ENCODE measurements at places on chromosomes 5 and 9.

DNA sequence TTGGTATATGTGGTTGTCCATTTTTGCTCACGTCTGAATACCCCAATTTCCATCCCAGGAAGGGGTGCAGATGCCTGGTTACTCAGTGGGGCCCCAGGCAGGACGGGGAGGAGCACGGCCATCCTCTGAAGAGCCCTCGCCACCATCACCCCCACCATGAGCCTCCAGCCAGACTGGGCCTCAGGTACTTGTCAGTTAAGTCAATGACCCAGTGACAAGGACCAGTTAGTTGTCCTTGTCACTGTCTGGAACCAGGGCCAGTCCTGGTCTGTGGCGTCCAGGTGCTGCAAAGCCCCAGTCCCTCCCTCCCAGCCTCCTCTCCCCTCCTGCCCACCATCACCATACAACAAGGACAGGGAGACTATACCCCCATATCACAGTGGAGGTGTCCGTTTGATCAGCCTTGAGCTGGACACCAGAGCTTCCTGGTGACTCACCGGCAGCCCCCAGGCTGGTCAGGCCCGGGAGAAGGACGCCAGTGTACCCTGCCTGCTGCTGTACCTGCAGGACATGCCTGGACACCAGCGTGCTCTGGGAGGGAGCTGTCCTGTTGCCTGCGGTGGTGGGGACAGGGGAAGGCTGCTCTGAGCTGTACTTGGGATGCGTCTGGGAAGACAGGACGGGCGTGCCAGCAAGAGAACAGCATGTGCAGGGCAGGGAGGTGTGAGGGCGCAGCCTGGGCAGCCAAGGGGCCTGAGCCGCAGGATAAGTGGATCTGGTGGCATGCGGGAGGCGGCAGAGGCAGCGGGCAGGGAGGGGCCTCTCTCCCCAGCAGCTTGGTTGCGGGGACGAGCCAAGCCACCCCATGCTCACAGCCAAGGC, 32.6 kb upstream of the TTLL11 start:
- no peak for DNase-seq

DNA sequence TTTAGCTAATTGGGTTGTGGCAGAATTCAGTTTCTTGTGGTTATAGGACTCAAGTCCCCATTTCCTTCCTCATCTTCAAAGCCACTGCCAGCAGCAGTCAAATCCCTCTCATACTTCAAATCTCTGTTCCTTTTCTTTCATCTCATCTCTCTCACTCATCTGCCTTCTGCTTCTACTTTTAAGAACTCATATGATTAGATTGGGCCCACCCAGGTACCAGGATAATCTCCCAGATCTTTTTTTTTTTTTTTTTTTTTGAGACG, 8.0 kb upstream of the REEP5 start:
- peak; percentile 79 for DNase-seq

DNA sequence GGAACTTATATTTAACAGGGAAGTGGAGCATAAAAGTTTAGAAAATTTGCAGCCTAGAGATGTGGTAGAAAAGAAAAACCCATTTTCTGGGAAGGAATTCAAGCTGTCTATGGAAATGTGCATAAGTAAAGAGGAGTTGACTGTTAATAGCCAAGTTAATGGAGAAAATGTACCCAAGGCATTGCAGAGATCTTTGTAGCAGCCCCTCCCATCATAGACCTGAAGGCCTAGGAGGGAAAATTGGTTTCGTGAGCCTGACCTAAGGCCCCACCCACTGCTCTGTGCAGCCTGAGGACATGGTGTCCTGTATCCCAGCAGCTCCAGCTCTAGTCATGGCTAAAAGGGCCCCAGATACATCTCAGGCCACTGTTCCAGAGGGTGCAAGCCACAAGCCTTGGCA, 772.4 kb upstream of the RIOK2 start:
- DNase-seq: no peak

DNA sequence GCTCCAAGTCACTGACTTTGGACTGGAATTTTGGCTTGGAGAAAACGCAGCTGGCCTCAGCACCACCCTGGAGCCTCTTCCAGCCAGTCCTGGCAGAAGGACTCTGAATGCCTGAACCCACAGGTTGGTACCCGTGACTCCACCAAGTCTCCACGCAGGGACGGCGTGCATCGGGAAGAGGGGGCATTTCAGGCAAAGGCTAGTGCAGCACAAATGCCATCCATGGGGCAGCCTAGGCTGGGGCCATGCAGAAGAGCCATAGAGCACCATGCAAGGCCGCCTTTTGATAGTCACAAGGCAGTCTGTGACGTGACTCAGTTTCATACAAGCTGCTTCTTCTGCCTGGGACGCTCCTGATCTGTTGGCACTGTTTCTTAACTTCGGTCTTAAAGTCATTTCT, 28.0 kb downstream of the GDNF start:
- no peak for DNase-seq

Data from naive thymus-derived CD4-positive, alpha-beta T cell (primary cell).